ENCODE measurements at places on chromosomes 3 and 15.

DNA sequence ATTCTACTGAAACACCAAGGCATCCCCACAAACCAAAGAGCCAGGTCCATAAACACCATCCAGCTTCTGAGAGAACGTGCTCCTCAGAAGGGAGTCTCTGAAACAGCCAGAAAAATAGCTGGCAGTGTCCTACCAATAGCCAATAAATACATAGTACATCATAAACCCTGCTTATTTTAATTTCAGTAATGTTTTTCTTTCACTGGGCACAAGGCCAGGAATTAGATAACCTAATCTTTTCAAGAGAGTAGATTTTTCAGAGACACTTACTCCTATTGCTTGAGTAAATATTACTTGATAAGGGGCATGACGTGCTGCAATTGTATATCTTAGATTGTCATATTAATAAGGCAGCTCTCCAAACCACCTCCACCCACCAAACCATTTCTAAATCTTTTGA lies 22.7 kb downstream of the GADL1 start:
- no peak for DNase-seq

- no peak for DNase-seq
Measured at GRCh38 chr3:50352781-50353180, 2.1 kb downstream of the CYB561D2 start.

GRCh38 chr15:72961346-72961745 lies 90.9 kb upstream of the NEO1 start:
- DNase-seq, result no peak

- no peak for DNase-seq
Measured at GRCh38 chr15:49115062-49115461, 40.3 kb downstream of the COPS2 start.

GRCh38 chr3:143242101-143242500 lies 122.5 kb downstream of the CHST2 start:
- DNase-seq, result no peak

DNA sequence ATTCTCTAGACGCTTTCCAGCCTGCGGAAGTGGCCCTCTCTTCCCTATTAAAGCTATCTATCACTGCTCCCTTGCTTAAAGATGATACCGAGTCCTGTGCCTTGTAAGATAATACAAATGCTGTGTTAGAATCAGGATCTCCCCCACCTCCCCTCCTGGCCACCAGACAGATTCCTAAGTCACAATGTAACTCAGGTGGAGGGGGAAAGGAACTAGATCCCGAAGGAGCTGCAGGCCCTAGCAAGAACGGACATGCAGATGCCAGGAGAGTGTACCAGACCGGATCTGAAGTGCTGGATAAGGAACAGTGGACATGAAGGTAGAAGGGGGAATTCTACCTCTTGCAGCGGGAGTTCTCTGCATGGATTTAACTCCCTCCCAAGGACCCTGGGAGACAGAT lies 230.7 kb upstream of the LYSMD4 start:
- no peak for DNase-seq

DNA sequence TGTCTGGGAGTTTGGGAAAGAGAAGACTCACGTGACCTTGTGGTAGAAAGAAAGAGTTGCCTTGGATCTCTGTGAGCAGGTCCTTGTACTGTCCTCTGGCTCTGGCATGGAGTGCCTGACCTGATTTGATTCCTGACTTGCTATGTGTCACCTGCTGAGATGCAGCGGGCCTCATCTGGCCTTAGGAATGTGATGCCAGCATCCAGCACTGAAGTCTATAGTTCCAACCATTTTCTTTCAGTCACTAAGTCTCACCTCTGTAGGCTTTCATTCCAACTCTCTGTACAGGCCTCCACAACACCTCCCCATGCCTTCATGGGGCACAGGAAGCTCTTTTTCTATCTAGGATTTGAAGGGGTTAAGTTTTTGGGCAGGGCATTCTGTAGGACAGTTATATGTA lies 12.1 kb upstream of the OXSR1 start:
- DNase-seq, result no peak

GRCh38 chr3:89859757-89860156 lies 752.3 kb downstream of the EPHA3 start:
- no peak for DNase-seq

GRCh38 chr3:178849199-178849910 lies 222.3 kb downstream of the ZMAT3 start:
- no peak for DNase-seq

DNA sequence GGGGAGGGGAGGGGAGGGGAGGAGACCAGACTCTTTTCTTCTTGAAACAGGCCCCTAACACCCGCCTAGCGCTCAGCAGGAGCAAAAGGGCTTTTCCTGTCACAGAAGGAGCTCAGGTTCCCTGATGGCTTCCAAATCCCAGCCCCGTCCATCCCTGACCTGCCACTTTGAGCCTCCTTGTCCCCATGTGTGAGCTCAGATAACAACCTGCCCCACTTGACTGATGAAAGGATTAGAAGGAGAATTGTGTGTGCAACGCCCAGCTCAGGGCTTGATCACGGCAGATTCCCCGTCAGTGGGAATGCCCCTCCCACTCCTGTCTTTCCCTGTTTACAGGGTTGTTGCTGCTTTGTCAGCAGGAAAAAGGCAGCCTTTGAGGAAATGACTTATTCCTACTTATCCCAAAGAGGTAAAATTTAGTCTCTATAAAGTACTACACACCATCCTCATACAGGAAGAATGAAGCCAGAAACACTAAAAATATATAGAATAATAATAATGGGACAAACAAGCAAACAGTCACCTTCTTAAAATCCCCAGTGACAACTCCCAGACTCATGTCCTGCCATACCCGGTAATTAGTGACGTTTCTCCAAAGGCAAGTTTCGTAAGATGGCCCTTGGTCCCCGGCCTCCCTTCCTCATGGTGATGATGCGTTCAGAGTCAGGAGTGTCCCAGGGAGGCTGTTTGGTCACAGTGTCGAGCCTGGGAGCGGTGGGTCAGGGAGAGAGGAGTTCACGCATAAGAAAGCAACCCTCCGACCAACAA lies 6.1 kb upstream of the LRRC15 start:
- DNase-seq, result no peak

GRCh38 chr3:152619691-152620090 lies 215.2 kb upstream of the P2RY1 start:
- DNase-seq, result no peak

DNA sequence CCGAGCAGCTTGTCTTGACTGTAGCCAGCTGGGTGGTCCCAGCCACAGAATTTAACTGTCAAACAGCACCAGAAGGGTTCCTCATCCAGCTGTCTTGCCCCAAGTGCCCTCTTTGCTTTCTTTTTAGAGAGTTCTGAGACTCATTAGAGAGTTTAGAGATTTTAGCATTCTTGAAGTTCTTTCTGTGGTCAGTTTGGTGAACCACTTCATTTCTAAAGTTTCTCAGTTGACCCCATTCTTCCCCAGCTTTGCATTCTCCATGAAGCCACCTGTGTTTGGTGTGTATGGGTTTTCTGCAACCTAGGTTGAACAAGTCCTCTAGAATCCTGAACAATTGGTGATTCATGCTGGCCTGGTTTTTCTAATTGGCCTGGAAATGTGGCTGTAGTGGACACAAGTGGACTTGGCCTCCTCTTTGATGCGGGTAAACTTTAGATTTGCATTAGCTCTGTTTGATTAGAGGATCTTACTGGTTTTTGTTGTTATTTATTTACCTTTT lies 33.7 kb downstream of the FLNB start:
- DNase-seq, result no peak

- no peak for DNase-seq
Measured at GRCh38 chr3:156290924-156291271, 170.5 kb downstream of the KCNAB1 start.

GRCh38 chr3:148999806-149000205 lies 8.5 kb downstream of the GYG1 start:
- no peak for DNase-seq

- DNase-seq, result no peak
Measured at GRCh38 chr3:13332740-13333139, 87.4 kb downstream of the NUP210 start.

DNA sequence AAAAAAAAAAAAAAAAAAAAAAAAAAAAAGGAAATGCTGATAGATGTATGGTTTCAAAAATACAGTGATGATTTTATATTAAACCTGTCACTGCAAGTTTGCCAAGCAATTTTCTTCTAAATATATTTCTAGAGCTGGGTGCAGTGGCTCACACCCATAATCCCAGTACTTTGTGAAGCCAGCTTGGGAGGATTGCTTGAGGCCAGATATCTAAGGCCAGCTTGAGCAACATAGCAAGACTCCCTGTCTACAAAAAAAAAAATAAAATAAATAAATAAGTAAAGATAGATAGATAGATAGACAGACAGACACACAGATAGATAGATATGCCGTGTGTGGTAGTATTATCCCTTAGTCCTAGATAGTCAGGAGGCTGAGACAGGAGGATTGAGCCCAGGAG lies 41.4 kb upstream of the ST3GAL6 start:
- no peak for DNase-seq

GRCh38 chr3:108183181-108183580 lies 39.0 kb downstream of the IFT57 start:
- DNase-seq, result no peak

DNA sequence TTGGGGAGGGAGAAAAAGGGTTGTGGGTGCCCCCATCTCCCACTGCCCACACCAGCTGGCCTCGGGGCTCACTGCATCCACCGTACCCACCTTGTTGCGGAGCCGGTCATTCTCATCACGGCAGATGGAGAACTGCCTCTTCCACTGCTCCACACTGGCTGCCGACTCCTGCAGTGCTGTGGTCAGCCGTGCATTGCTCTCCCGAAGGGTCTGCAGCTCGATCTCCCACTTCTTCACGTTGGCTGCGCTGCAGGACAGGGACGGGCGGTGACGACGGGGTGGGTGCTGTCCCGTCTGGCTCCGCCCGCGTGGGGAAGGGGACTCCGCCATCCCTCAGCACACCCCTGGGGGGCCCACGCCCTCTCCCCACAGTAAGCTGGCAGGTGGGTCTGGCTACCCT lies 45.1 kb downstream of the WHAMM start:
- DNase-seq, result no peak

DNA sequence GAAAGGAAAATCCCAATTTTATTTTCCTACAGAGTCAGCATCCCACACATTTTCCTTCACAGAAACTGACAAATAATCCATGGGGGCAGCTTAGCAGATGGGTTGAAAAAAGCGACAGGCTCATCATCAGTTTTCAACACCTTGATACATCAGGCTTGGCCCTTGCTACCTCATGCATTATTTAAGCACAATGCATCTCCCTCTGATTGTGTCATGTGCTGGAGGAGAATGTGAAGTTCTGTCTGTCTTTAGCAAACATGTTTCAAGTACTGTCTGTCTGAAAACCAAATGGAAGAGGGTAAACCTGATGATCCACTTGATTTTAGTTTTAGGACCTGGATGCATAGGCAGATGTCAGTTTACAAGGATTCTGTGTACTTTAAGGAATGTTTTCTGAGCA lies 128.6 kb upstream of the ADAMTS9 start:
- DNase-seq, result no peak

DNA sequence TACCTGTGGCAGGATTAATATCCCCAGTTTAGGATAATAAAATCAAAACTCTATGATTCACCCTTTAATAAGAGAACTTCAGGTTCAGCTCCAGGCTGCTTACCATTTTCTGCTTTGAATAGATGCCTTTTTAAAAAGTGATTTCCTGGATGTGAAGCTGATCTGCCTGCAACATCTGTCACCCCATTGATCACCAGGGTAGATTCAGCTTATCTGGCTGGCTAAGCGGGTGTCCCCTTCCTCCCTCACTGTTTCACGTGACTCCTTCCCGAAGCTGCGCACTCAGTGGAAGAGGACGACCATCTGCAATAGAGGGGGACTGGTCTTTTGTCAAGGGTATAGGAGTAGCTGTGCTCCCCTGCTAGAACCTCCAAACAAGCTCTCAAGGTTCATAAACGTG lies 128.1 kb downstream of the IL1RAP start:
- no peak for DNase-seq

- DNase-seq, result no peak
Measured at GRCh38 chr15:47711655-47712054, 5.7 kb upstream of the SEMA6D start.

- DNase-seq, result no peak
Measured at GRCh38 chr15:78931439-78932257, 13.2 kb downstream of the CTSH start.

GRCh38 chr3:192090586-192090985 lies 629.6 kb downstream of the PYDC2 start:
- no peak for DNase-seq

DNA sequence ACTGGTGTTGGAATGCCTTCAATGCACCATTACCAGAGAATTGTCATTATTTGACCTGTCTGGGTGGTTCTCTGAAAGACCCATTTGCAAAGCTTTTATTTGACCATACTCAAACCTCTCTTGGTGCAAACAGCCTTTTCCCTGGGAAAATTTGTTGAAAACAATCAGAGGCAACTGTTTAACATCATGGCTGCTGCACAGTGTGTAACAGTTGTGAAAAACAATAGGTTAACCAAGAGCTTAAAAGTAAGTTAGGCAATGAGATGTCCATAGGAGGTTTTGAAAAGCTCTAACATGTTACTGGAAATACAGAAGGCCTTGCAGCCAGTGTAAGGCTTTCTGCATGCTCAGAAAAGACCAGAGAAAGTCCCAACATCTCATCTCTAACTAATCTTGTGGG lies 18.9 kb downstream of the SPINK8 start:
- DNase-seq, result no peak

DNA sequence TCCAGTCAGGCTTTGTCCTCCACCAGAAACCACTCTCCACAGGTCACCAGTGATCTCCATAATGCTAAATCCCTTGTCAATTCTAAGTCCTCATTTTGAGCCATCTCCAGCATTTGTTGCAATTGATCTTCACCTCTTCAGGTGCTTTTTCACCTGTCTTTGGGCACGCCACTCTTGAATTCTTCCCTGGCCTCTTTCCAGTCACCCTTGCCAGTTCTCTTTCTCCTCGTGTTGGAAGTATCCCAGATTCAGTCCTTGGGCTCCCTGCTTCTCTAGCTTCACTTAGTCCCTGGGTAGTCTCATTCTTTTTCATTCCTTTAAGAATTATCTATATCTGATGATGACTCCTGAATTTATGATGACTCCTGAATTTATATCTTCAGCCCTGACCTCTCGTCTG lies 37.5 kb downstream of the MAPK6 start:
- DNase-seq, result no peak

DNA sequence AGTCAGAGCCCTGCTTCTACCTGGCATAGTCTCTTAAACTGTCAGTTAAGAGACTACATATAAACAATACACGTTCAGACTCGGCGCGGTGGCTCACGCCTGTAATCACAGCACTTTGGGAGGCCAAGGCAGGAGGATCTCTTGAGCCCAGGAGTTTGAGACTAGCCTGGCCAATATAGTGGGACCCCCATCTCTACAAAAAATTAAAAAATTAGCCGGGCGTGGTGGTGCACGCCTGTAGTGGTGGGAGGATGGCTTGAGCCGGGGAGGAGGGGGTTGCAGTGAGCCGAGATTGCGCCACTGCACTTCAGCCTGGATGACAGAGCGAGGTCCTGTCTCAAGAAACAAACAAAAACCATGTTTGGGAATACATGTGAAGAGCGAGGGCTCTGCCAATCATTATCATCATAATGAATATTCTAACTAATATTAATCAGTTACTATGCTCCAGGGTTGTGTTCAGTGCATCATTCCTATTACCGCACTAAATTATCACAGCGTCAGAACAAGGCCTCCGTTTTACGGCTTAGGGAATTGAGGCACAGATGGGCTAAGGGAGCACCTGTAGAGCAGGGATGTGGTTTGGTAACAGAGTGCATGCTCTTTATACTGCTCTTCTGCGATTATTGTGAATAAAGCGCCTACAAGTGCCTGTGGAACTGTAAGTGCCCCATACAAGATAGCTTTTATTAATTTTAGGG lies 844 bp upstream of the UQCC5 start:
- DNase-seq, result no peak

- DNase-seq, result no peak
Measured at GRCh38 chr3:59320080-59320479, 270.3 kb upstream of the CFAP20DC start.

- no peak for DNase-seq
Measured at GRCh38 chr3:69499899-69500421, 114.1 kb upstream of the FRMD4B start.

GRCh38 chr15:60006203-60006862 lies 2.2 kb downstream of the FOXB1 start:
- DNase-seq, result no peak

All from stimulated activated CD8-positive, alpha-beta memory T cell treated with anti-CD3 and anti-CD28 coated beads, Interleukin-15, amount 100 ng/mL, for 24 hours (primary cell).